EH (cell line): ENCODE measurements at places on chromosomes 5 and 9.

GRCh38 chr5:176629853-176630680 is at the start of the genes EIF4E1B and SNCB:
Gene EIF4E1B, plus strand, starts transcription at chr5:176630675. Its CDS starts 12,113 bp downstream, at chr5:176642788.
Gene SNCB, minus strand, starts transcription at chr5:176630534. Its CDS starts 880 bp downstream, at chr5:176629654.
- DNase-seq = peak; percentile 47

- no peak for DNase-seq
These were observed 514.7 kb downstream of the DIRAS2 start for GRCh38 chr9:90127923-90128322.

GRCh38 chr5:67425514-67425913 is 228.9 kb upstream of the CD180 start:
- peak; percentile 54 for DNase-seq

GRCh38 chr9:132166599-132166998 is 4.7 kb downstream of the NTNG2 start:
- DNase-seq = no peak

DNA sequence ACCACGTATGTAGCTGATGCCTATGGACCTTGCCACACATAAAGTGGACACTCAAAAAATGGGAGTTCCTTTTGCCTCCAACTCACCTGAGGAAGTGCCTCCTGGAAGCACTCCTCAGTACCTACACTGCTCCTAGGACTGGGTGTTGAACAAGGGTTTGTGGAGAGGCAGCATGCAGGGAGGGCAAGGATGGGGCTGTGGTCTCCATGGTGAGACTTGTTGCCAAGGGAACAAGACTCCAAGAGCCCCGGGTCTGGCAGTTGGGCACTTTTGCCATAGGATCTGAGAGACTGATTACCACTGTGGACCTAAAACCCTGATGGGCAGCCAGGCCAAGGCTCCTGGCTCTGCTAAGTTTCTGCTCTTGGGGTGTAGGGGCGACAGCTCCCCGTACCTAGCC is 6.9 kb upstream of the NR5A1 start:
- no peak for DNase-seq

DNA sequence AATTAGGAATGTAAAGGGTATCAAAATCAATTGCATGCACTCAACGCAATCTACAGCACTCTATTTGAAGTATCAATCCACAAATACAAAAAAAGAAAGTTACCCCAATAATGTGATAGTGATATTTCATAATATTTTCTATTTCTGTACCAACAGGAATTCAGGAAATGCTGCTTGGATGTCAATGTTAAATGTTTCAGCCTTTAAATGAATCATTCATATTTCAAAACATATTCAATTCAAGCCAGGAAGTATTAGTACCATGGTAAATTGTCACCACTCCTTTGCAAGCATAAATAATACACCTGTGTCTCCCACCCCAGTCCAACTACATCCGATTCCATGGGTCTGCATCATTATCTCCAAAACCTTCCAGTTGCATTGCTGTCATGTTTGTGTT is 1185.5 kb upstream of the CDH18 start:
- no peak for DNase-seq

DNA sequence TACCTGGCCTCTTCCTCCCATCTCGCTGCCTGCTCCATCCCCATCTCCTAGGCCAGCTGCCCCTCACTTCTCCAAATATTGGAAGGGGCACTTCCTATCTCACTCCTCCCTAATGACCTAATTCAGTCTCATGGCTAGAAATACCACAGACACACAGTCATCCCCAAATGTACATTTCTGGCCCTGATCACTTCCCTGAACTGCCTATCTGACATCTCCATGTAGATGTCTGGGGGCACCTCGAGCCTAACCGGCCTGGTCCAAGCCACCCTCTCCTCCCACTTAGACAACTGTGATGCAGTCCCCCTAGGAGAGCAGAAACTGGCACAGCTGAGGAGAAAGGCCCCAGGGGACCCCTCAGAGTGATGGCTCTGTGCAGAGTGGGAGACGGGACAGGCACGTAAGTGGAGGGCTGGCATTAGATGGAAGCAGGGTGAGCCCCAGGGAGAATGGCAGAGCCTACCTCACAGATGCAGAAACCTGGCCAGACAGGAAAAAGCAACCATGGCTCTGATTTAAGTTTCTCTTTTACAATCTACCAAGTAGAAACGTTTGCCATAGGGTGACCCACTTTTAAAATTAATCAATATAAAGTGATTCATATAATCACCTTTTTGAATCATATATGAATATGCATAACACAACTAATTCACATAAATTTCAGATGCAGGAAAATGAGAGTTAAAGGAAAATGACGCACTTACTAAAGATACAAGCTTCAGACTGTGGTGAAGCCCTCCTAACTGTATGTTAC is 22.1 kb downstream of the CAMSAP1 start:
- DNase-seq = peak; percentile 64
